ENCODE measurements at places on chromosomes 13 and 19.

DNA sequence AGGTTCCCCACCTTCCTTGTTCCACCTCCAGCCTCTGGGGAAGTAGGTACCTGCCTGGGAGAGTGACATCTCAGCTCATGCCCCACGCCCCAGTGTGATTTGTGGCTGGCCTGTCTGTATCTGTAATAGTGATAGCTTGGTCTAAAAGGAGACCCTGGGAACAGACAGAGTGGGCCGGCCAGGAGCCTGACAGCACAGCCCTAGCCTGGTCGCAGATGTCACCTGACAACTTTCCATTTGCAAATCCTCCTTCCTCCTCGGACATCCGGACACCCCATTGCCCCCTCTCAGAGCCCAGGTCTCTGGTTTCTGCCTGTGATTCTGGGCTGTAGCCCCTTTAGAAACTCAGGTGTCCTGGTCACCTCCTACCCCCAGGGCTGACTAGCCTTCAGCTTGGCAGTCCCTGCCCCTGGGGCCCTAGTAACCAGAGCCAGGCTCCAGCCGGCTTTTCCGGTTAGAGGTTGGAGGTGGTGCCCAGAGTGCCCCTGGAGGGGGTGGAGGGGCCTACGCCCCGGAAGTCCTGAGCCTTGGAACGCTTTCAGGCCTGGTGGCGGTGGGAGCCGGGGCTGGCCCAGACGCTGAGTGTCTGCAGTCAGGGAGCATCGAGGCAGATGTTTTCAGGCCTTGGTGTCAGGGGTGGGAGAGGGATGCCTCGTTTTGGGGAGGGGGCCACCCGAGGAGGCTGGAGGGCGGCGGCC lies 6.5 kb downstream of the LRRC8E start:
- DNase-seq, result no peak

GRCh38 chr19:15457701-15458484 lies 6.5 kb downstream of the RASAL3 start:
- DNase-seq, result no peak

- DNase-seq, result no peak
Measured at GRCh38 chr19:41703602-41704293, 4.7 kb upstream of the CEACAM5 start.

GRCh38 chr13:102792396-102792795 lies 6.4 kb downstream of the POGLUT2 start:
- DNase-seq, result no peak

DNA sequence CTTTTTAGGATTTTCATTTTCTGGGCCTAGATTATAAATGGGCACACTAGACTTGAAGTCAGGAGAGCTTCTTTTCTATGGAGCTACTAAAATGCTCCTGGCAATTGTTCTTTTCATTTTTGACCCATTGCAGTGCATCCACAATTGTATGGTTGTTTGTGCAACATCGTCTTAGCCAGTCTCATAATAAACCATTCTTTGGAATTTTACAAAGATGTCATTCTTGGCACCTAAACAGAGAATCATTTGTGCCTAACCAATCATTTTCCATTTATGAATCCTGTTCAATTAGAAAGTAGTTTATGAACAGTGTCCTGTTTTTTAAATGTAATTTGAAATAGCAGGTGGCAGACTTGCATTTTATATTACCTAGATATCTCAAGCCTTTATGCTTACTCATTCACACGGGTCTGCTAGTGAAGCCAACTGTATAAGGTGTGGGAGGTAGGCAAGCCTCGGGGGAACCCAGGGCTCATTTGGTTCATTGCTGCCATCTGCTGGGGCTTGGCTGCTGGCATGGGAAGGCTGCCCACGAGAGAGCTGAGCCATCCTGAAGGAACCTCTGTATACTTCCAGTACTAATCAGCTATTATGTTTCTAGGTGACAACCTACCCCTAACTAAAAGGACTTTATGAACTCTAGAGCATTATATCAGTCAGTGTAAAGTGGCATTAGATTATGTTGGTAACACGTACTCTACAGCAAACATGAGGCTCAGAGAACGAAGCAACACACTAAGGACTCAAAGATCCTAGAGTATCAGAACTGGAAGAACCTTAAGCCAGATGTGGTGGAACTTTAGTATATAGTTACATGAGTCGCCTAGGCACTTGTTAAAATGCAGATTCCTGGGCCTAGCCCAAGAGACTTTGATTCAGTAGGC lies 60.0 kb downstream of the TPT1 start:
- peak; percentile 14 for DNase-seq

DNA sequence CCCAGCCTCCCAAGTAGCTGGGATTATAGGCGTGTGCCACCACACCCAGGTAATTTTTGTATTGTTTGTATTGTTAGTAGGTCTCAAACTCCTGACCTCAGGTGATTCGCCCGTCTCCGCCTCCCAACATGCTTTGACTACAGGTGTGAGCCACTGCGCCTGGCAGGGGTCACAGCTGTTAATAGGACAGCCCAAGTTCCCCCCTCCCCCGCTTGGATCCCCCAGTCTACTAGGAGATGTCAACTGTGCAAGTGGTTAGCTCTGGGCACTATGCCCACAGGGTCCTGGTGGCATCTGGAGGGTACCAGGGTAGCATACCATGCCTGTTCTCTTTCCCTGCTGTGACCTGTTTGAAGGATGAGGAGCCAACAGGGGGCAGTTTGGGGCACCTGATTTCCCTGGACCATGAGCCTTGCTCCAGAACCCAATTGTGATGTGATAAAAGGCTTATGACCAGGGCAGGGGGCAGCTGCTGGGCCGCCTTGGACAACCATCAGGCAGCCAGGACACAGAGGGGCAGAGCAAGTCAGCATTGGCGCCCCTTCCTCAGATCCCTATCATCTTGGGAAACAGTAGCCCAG lies at the start of gene TSPAN16:
Gene TSPAN16 (plus strand): TSS at position 496 of the 581 bp plus-strand sequence. CDS start 138 bp downstream, outside the sequence.
- no peak for DNase-seq

DNA sequence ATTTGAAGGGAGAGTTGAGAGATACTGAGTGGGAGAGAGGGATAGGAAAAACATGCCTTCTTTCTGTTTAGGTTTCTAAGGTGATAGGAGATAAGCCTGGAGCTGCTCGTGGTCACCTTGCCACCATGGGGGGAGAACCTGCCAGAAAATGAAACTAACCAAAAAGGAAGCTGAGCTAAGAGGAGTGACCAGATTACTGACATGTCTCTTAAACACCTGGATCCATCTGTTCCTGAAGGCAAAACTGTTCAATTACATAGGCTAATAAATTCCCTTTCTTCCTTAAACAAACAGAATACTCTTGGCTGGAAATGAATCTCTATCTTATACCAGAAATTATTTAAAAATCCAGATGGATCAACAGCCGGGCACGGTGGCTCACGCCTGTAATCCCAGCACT lies 27.3 kb downstream of the ZNF473 start:
- no peak for DNase-seq

GRCh38 chr19:3216874-3217273 lies 7.6 kb upstream of the CELF5 start:
- no peak for DNase-seq

DNA sequence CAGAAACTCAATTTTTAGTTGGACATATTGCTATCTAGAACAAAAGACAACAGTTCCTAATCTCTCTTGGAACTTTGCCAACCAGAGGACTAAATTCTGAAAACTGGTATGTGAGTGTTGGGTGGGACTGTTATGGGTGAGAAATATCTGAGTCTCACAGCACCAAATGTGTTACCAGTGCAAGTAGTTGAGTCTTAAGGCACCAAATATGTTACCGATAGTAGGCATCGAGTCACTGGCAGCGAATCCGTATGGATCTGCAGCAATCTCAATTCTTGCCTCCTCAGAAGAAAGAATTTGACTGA lies 575.2 kb downstream of the DACH1 start:
- no peak for DNase-seq

DNA sequence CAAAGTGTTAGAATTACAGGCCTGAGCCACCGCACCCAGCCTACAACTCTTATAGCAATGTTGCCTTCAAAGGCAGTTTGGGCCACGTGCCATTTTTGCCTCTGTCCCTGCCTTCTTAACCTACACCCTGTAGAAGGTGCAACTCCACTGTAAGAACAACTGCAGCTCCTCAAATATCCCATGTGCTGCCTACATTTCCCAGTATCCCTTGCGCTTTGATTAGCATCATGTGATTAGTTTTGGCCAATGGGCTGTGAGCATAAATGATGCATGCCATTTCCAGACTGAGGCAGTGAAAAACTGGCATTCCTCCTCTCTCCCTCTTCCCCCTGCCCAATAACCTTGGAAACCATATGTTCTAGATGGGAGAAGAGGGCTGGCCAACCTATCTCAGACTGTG lies 75.2 kb upstream of the MRI1 start:
- DNase-seq, result no peak

DNA sequence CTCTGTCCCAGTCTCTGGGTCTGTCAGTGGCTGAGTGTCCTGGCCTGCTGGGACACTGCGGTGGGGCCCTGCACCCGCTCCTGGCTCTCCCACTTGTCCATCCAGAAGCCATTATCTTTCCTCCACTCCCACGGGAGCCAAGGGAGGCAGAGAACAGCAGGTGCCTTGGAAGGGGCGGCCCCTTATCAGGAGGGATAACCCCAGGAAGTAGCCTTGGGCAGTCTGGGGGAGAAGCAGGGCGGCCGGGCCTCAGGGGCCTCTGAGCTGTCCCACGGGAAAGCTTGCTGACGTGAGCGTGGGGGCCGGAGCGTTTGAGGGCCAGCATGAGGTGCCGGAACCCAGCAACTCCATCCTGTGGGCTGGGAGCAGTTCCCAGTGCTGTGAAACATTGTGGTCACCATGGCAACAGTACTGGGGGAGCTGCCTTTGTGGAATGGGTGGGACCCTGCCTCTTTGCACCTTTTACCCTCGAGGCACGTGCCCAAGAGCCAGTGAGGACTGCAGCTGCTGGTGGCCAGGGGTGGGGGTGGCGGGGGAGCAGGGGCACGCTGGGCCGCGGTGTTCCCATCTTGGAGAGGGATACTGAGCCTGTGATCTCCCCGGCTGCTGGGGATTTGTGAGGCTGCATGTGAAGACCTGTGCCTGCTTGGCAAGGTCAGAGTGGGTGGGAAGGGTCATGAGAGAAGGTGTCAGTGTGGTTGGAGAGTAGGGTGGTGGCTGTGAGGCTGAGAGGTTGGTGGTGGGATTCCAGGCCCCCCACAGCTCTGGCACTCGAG lies 20.9 kb downstream of the KLHL26 start:
- no peak for DNase-seq

- no peak for DNase-seq
Measured at GRCh38 chr13:109584844-109585361, 201.5 kb downstream of the IRS2 start.

DNA sequence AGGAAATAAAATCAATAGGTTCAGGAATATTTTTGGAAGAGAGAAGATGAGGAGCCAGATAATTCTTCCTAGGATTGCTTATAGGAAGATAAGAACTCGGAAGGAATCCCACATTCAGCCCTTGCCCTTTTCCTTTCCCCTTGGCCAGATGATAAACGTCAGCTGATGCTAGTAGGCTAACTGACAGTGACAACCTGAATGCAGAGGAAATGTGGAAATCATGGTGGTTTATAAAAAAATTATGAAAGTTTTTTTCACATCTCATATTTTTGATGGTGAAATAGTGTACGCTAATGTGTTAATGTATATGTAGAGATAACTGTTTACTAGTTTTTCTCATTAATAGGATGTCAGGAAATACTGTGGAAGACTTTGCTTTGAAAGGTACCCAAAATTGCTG lies 56.9 kb downstream of the EDNRB start:
- DNase-seq, result no peak

GRCh38 chr13:71851498-71852409 lies 15.2 kb downstream of the DACH1 start:
- no peak for DNase-seq

DNA sequence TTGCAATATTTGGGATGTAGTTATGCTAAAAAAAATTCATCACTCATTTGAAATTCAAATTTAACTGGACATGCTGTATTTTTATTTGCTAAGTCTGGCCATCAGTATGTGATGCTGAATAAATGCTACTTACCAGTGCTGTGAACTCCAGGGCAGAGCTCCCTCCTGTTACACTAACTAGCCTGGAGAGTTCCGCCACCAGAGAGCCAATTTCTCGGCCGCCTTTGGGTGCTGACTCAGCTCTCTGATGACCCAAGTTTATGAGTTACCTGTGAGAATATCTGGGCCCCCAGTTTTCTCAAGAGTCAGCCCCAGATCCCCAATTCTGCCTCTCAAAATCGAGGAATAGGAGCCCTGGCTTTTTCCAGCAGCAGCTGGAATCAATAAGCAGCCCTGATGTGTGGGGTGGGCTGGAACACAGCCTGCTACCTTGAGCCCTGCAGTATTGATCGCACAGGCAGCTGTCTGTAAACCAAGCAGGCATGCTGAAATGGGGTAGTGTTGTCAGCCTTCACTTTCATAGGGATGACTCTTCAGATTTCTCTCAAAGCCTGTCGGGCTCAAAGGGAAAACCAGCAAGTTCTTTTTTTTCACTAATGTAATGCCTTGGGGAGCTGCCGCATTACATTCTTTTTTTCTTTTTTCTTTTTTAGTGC lies 113.7 kb downstream of the DNAJC15 start:
- DNase-seq, result no peak

DNA sequence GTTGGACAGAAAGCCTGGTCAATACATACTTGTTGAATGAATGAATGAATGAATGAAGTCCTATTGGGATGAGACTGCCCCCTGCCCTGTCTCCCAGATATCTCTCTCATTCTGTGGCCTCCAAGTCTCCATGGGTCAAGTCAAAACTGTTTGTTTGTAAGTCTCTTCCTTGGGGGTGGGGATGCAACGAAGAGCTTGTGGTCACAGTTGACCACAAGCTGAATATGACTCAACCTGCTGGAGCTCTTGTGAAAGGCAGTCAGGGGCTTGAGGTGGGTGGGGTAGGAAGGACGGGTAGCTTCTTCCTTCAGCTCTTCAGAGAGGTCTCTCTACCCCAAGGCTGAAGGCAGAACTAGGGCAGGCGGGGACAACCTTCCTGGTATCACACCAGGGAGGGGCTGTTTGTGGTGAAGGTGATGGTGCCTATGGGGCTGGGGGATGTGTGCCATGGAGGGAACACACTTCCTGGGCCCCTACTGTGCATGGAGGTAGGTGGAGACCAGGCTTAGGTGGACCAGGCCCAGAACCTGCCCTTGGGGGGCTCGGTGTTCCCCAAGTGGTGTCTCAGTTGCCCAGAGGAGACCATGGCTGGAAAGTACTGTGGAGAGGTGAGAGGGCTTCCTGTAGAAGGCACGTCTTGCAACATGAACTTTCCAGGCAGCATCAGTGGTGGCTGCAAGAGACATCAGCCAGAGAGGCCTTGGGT lies 8.0 kb downstream of the MYO1F start:
- no peak for DNase-seq

DNA sequence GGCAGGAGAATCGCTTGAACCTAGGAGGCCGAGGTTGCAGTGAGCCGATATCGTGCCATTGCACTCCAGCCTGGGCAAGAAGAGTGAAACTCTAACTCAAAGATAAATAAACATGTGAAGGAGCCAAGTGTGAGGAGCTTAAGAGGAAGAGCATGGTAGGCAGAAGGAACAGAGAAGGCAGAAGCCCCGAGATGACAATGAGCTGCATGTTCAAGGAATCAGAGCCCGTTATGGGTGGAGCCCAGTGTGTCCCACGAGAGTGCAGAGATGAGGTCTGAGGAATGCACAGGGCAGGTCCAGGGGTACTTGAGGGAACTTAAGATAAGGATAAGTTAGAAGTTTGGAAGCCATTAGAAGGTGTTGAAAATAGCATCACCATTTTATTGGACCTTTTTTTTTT lies 716 bp downstream of the FPR2 start:
- no peak for DNase-seq
